Cerebellar cortex (tissue), 1 donor: ENCODE measurements at places on chromosomes 3 and 15.

DNA sequence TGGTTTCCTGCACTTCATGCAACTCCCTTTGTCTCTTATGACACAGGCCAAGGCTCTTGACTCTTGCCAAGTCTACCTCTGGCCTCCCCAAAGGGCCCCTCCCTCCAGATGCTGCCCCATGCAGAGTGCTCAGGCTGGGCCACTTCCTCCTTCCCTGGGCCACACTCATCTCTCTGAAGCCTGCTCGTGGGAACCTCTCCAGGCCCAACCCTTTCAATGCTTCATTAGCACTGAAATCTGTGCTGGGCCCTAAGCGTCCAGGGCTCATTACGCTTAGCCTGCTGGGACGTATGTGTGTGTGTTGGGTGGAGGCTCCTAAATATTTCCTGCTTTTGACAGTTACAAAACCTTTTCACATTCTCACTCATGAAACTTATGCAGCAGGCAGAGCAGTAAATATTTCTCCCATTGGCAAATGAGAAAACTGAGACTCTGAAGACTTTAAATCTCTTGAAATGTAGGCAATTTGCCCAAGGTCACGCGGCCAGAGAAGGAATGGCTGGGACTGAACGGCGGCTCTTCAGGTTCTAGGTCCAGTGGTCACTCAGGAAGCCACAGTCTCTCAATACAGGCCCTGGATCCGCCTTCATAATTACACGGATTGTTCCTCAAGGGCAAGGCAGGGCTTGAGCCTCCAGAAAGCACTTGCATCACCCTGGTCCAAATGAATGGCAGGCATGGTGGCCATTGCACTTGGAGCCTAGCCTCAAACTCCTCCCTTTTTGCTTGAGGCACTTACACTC, 241.7 kb upstream of the HES1 start:
- no peak for DNase-seq

- no peak for DNase-seq
These were observed 3.9 kb downstream of the AEN start for GRCh38 chr15:88624971-88625490.

DNA sequence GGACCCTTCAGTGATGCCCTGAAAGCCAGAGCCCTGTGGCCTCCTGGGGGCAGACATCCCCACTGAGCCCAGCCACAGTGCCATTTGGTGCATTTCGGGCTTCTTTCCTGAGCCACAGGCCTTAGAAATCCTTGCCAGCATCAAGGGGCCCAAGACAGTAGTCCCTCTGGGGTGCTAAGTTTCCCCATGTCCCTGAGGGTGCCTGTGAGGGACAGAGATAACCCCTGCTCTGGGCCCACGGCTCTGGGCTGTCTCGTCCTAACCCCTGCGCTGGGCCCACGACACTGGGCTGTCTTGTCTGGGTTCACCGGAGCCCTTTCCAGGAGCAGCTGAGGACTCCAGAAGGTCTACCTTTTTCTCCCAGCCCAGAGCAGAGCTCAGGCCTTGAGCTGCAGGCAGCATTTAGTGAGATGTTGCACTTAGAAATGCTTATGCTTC, 45.1 kb upstream of the FGD5 start:
- no peak for DNase-seq

- no peak for DNase-seq
These were observed 36.3 kb upstream of the HERC1 start for GRCh38 chr15:63870043-63870394.

- DNase-seq, result no peak
These were observed 983.4 kb downstream of the ROBO2 start for GRCh38 chr3:78023257-78023656.

DNA sequence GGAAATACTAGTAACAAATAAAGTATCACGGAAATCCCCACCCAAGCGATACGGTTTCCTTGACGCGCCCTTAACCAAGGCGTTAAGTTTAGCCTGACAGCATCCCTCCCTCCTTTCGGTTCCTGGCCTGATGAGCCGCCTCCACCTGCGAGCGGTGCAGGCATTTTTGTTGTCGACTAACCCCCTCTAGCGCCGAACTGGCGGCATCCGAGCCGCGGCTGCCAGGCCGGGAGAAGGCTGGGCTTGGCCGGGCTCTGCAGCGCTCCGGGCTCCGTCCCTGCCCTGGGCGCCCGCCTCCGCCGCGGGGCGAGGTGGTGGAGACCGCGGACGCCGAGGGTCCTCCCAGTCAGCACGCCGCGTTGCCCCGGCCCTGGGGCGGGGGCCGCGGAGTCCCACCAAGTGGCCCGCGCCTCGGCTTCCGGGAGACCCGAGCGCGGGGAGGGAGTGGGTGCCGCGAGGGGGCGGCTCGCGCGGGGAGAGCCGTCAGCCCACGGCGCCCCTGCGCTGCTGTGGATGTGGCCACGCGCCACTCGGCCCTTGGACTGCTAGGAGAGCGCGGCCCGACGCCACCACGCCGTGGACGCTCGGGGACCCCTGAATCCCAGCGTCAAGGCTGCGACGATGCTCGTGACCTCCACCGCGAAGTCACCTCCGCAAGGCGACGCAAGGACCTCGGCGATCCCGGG, 1.1 kb upstream of the EPHA6 start:
- peak; percentile 89 for DNase-seq

DNA sequence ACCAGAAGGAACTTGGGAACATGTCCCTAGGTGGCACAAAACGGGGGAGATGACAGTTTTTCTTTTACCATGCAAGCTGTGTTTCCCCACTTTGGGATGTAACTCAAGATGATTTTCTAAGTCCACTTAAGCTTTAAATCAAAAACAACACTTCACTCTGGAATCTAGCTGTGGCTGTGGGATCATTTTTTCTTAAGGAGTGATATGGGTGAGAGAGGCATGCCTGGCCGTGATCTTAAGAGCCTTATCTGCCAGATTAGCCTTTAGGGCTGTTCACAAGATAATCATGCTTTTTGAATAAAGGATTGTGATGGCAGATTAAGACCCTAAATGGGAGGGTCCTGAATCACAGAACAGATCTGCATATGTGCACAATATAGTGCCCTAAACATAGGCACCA, 384.8 kb upstream of the SEMA6D start:
- no peak for DNase-seq

- DNase-seq, result no peak
These were observed 64.7 kb downstream of the OXSM start for GRCh38 chr3:25854635-25855034.

DNA sequence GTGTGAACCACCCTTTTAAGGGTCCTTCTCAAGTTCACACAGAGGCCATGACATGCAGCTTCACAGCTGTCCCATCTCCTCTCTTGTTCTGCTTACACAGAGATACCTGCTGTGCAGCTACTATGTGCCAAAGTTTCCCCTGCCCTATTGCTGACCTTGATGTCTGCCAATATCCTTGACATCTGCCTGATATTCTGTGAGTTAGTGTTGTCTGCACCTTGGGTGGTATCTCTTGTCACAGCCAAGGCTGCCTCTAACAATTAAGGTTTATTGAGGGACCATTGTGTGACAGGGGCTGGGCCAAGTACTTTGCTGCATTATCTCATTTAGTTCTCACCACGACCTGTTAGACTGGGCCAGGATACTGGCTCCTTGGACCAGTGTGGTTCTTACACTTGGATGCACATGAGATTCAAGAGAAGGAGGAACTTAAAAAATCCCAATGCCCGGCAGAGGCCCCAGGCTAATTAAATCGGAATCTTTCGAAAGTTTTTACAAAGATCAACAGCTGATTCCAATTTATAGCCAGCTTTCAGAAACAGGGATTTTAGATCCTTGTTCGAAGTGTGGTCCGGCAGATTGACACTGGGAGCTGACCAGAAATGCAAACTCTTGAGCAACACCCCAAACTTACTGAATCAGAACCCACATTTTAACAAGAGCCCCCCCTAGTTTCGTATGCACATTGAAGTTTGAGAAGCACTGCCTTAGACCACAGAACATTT, 178.6 kb downstream of the SATB1 start:
- DNase-seq, result no peak

DNA sequence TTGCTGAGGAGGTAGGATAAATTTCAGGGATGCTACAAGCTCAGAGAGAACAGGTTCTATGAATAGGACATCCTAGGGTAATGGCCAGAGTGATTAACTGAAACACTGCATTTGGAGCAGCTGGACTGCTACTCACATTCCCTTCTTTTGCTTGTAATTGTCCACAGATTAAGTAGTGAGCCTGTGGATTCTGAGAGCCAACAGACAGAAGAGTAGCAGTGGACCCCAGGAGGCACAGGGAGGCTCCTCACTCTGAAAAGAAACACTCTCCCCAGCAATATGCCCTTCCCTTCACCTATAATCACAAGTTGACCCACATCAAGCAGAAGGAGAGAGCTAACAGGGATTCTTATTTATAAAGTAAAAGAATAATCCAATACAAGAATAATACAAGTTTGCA, 10.6 kb upstream of the RFX7 start:
- no peak for DNase-seq

- no peak for DNase-seq
These were observed 289.7 kb upstream of the CHRM5 start for GRCh38 chr15:33678602-33679001.

- no peak for DNase-seq
These were observed 62.2 kb upstream of the ALCAM start for GRCh38 chr3:105304487-105304886.

DNA sequence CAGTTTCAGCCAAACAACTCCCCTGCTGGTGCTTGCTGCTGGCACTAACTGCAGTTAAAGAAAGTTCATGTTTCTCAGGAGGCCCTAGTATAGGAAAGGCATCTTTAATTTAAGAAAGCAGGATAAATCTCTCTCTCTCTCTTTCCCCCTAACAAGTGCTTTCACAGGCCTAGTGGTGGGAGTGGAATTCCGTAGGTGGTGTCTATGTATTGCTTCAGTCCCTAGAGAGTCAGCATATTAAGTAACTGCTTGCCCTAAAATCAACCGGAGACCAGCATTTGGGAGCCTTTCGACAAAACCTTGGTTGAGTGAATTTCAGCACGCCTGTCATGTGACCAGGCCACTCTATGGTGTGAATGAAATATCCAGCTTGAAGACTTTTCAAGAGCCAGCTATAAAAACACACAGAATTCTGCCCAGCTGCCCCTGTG, 169.2 kb upstream of the TGFBR2 start:
- no peak for DNase-seq

DNA sequence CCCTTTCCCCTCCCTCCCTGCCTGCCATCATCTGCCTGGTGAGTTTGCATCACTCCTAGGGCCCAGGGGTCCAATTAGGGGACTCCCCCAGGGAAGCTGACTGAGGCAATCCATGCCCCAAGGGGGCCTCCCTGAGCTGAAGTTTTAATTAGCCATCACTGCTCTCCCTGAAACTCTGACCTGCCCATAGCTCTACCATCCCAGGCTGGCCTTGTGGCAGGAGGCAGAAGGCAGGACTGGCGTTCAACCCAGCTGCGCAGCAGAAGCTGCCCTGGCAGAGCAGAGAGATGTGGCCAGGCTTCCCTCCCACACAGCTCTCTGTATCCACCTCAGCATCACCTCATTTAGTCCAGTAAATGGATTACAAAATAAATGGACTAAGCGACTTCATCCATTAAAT, 7.7 kb upstream of the C15orf39 start:
- no peak for DNase-seq

- no peak for DNase-seq
These were observed 21.7 kb downstream of the PARP16 start for GRCh38 chr15:65264863-65265430.

DNA sequence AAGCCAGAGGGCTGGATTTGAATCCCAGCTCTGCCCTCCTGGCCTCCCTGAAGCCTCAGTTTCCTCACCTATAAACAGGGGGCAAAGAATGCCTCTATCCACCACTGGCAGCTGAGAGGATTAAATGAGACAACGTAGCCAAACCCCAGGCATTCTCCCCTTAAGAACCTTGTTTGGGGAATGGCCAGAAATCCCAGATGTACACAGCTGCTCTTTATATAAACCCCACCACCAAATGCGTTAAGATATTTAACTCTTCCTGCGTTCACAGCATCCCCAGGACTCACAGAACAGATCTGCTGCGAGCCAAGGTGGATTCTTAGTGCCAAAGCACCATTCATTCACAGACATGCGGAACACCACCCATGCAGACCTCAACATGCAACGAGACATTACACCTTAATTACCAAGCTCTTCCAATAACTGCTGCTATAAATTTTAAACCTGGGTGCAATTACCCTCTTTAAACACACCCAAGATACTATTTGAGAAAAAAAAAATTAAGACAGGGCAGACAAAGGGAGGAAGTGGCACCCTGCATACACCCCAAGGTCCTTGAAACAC, 5.2 kb downstream of the TLE3 start:
- no peak for DNase-seq

- DNase-seq, result peak; percentile 68
These were observed 60.7 kb downstream of the RPL22L1 start for GRCh38 chr3:170809007-170809974.
